ENCODE measurements at places on chromosomes 6 and 20.

GRCh38 chr20:13221313-13221672 is 219 bp downstream of the ISM1 start:
- no peak for DNase-seq

- no peak for DNase-seq
Observed at GRCh38 chr20:6884114-6884513, 116.6 kb downstream of the BMP2 start.

GRCh38 chr20:38202982-38203293 is 37.9 kb upstream of the TGM2 start:
- DNase-seq = peak; percentile 41

- DNase-seq = no peak
Observed at GRCh38 chr6:85747666-85748065, 105.0 kb upstream of the SYNCRIP start.
